NCI-H187 treated with DMSO at 0.1 percent for 48 hours (cell line): ENCODE measurements at places on chromosomes 2 and 18.

DNA sequence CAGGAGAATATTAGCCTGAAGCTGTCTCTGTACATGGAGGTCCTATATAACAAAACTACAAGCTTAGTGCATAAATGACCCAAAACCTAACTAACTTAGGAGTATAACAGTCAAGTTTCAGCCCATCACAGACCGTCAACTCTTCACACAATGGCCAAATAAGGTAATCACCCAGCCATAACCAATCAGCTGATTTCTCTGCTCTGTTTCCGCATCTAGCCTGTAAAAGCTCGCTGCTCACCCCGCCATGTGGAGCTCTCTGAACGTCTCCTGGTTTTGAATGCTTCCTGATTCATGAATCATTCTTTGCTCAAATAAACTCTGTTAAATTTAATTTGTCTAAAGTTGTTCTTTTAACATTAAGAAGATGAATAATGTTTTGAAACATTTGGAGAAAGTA lies 593.6 kb downstream of the TMX3 start:
- DNase-seq, result no peak

DNA sequence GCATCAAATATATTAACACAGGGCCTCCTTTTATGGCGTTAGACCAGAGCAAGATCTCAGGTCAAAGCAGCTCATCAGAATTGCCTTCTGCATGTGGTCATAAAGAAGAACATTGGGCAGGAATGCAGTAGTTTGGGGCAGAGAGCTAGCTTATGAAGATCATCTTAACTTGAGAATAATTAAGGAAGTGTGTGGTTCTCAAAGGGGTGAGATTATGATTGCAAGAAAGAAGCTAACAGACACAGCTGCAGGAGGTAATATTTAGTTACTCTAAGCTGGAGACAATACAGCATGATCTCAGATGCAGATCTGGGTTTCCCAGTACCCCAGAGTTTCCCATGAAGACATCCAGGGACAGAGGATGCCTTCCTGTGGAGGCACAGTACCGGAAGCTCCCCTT lies 91.6 kb downstream of the TTC27 start:
- no peak for DNase-seq

DNA sequence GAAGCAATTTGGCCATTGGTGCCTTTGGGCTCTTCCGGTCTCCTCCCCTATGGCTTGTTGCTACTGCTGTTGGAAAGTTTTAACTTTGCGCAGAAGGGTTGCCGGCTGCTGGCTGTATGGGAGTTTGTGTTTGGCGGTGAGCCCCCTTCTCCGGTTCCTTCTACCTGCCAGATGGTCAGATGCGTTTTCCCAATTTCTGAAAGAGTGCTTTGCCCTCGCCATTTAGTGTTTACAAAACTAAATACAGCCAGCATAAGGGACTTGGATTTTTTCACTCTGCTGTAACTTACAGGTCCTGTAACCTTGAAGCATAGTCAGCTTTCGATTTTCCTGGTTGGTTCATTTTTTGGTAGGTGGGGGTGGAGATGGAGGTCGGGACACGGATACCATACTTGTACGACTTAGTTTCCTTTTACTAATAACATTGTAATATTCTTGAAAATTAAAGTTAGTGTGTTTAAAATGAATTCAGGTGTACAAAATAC lies 604 bp downstream of the COQ10B start:
- DNase-seq, result no peak

- DNase-seq, result no peak
Measured at GRCh38 chr2:223044092-223044836, 7.7 kb upstream of the KCNE4 start.

DNA sequence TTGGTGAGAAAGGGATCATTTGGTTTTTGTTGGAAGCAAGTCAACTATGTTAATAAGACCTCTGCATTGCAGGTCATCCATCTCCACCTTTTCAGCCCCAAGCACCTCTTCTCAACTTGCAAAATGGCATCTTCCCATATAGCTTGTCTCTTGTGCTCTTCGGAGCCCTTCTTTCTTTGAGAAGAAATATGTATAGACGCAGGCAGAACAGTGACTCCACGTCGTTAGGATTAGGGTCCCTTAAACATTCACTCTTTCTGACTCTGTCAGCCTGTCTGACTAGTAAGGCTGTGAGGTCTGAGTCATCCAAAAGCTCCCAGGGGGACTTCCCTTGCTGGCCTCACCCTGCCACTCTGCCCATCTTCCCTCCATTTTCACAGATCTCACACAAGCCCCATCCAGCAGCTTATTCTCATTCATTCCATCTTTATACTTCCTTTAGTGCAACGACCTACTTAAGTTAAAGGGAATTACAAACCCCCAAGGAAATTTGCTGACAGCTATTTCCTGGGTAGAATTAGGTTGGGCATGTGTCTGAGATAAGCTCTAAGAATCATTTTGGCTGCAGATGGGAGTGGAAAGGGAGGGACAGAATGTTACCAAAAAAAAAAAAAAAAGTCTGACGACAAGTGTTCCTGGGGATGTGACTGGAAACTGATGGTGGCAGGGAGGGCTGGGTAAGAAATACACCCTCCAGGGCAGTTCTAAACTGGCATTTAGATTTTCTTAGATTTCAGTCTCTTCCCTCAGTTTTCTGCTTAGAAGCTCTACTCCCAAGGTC lies 37.7 kb upstream of the MEX3C start:
- no peak for DNase-seq

- no peak for DNase-seq
Measured at GRCh38 chr2:166017208-166017607, 63.6 kb upstream of the TTC21B start.

DNA sequence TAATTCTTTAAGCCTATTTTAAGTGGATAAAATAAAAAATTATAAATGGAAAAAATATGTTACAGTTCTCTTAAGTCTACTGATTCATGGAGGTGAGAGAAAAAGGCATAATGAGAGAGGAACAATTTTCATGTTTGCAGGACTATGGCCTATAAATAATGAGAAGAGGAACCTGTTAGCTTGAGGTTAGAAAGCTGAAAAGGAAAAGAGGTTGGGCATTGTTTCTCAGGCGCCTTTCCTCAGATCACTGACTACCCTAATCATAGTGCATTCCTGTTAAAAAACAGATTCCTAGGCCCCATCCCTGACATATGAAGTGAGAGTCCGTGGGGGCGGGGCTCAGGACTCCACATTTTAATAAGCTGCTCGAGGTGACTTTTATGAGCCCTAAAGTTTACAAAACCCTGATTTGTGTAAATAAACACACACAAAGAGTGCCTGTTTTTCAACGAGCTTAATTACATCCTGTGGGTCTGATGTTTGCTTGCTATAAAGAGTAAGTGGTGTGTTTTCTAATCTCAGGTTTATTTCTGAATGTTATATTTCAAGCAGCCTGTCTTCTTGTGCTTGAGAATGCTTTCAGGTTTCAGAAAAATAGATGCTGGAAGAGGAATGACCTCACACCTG lies 335.5 kb downstream of the CLIP4 start:
- no peak for DNase-seq

DNA sequence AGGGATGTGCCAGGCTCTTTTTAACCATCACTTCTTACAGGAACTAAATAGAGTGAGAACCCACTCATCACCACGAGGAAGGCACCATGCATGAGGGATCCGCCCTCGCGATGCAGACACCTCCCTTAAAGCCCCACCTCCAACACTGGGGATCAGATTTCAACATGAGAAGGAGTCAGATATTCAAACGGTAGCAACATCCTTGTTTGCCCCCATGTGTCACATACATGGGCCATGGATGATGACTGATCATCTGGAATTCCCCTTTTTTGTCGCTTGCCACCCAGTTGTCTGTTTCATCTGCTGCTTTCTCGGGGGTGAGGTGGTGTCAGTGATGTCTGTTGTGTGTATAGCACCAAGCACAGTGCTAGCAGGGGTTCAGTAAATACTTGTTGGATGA lies 57.9 kb downstream of the NCK2 start:
- no peak for DNase-seq

- DNase-seq, result no peak
Measured at GRCh38 chr2:3291113-3291512, 86.5 kb downstream of the EIPR1 start.

DNA sequence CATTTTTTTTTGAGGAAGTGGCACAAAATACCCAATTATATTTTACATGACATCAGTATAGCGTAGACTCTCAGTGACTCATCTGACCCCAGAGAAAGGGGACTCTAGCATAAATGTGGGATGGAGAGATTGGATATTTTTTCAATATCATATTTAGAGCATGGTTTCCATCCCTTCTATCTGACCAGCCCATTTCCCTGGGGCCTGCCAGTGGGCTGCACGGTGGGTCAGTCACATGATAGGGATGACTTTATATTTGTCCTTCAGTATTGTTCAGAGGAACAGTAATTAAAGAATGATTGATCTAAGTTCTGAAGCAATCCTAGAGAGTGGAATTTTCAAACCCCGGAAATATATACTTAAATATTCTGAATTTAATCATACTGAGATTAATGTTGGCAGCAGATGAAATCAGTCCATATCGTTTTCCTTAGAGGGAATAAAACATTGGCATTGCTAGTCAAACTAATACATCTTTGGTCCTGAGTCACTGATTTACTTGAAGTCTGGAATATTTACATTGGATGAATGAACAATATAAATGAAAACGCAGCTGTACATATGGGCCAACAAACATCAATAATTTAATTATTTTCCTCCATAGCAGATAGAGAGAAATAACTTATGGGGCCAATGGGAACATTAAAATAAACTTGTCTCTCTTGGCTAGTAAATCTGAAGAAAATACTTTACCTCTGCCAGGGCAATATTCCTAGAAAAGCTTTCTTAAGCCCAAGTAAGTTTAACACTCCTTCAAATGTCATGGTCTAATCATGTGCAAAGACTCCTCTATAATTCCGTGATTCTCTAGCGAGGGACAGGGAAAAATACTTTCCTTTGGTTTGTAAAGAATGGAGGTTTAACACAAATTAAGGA lies 563.6 kb upstream of the PKDCC start:
- DNase-seq, result no peak
